Fibroblast of skin of left biceps (primary cell): ENCODE measurements at places on chromosomes 4 and X.
A peak's percentile ranks its signal among the peaks of the same experiment; 100 is the strongest.

DNA sequence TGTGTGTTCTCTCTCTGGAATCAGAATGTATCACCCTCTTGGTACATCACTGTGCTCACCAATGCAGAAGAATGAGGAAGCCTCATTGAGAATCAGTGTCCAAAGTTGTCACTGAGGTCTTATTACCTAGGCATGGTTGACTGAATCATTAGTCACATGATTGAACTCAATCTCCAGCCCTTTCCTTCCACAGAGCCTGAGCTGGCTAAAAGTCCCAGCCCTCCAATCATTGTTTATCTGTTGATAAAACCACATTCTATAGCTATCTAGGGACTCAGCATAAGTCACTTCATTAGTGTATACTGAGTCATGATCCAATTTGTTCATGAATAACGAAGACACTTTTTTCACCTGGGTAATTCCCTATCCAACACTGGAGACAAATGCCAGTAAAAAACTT is 396.8 kb downstream of the TRAM1L1 start:
- DNase-seq: no peak

DNA sequence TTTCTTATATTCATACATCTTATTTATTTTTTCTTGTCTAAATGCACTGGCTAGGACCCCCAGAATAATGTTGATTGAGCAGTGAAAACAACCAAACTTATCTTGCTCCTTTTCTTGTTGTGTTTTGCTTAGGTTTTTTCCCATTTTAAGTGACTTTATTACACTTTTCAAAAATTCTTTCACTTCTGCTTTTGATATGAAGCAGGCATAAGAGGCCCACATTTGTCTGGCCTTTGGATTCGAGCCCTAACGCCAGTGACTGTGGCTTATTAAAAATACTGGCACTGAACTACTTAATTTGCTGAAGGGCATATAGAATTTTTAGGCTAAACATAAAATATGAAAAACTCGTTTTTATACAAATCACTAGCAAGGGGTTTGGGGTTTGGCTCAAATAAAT is 197.0 kb downstream of the ASB9 start:
- DNase-seq: no peak

DNA sequence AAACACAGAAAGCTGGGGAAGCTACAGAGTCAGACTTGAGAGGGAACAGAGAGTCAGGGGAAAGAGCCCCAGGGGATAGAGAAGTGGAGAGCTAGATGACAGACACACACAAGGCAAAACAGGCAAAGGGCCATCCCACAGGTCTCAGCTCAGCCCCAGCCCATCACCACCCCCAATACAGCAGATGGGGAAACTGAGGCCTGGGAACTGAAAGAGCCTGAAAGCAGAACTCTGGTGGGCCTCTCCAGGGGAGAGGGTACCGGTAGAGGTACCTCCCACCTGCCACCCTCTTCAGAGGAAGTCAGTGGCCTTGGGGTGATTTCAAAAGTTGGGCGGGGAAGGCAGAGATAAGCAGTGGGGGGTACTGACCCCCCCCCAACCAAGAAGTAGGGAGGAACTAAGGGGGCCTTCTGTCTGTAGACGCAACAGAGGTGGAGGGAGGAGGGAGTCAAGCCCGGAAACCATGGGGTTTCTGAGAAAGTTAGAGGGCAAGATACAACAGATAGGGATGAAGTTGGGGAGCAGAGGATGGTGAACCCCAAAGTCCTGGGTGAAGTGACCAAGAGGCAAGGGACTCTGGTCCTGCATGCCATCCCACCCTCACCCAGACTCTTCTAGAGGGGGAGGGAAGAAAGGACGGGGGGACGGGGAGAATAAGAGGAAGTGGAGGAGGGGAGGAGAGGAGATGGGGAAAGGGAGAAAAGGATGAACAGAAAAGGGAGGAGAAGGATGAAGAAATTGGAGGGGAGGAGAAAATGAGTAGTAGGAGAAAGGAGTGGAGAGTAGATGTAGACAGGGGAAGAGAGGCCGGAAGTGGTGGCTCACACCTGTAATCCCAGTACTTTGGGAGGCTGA is 3.2 kb downstream of the GATA1 start:
- no peak for DNase-seq

DNA sequence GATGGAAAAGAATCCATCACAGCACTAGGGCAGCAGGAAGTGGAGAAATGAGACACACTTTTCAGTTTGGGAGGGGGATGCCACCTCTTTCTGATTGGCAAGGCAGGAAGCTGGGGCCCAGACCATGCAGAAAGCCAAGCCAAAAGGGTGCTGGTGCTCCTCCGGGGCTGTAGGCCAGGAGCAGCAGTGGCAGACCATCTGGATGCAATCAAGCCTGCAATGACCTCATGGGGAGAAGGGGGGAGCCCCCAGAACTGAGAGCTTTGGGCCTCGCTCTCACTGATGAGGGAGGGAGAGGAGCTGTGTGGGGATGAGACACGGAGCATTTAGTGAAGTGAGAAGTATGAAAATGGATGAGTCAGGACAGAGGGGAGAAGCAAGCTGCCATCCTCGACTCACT is 141.3 kb upstream of the NALF2 start:
- peak; percentile 70 for DNase-seq

DNA sequence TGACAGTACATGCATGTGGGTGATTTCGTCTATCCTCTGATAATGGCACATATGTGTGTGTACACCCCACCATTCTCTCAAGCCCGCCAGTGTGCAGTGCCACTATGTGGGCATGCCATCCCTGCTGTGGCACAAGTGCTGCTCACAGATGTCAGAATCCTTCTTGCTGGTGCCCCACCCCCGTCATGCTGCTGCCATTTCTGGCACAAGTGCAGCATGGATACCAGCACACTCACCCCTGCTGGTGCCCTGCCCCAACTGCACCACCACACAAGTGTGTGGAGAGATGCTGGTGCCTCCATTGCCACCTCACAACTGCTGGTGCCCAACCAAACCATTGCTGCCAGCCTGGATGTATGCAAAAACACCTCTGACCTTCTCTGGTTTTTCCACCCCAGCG is 1133.8 kb downstream of the TECRL start:
- no peak for DNase-seq

GRCh38 chrX:50100188-50100587 is 100.6 kb downstream of the AKAP4 start:
- no peak for DNase-seq

DNA sequence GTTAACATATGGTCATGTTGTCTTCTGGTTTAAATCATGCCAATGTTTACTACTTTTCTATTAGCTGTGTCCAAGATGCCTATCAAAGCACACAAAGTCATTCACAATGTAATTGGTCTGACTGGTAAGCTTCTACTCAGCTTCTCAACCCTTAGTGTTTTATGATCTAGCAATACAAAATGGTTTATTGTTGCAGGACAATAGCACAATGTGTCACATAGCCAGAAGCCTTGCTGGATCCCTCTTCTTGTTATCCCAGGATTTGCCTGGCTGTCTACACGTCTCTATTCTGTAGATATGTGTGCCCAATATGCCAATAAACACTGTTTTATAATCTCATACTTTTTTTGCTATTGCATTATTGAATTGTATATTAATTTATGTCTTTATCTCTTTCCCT is 1111.0 kb upstream of the AGA start:
- no peak for DNase-seq

- no peak for DNase-seq
These were observed 209.6 kb upstream of the MAGEB2 start for GRCh38 chrX:30005813-30006212.

DNA sequence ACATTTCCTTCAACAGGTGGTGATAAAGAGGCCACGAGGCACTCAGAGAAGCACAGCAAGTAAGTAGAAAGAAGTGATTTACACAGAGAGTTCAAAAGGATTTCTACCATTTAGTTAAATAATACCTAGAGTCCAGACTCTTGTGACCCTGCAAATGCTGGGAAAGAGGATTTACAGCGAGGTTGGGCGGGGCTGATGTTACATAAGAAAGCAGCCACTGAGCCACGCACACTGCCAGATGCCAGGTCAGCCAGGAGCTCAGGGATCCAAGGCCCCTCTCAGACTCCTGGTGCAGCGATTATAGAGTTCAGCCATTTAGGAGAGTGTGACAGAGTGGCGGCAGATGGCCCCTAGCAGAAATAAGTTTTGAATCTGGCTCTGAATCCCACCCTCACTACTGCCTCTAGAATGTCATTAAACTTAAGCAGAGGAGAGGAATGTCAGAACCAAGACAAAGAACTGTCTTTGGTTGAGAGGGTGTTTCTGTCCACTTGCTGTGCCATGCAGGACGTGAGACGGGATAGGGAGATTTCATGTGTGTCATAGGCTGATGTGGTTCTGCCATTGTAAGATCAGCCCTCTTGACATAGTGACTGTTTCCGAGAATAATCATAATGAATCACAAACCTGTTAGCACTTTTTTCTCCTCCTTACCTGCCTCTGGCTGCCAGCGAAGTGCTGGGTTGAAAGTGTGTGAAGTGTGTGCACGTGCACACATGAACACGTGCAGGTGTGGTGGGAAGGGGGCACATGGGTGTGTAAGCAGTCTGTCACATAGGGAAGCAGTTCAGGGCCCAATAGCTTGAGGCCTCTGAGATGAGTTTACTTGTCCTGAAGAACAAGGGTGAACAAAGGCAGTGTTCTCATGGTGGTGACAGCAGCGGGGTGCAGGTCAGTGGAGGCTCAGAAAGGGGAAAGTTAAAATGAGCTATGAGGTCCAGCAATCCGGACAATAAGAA is 50.1 kb downstream of the MFAP3L start:
- DNase-seq: no peak

DNA sequence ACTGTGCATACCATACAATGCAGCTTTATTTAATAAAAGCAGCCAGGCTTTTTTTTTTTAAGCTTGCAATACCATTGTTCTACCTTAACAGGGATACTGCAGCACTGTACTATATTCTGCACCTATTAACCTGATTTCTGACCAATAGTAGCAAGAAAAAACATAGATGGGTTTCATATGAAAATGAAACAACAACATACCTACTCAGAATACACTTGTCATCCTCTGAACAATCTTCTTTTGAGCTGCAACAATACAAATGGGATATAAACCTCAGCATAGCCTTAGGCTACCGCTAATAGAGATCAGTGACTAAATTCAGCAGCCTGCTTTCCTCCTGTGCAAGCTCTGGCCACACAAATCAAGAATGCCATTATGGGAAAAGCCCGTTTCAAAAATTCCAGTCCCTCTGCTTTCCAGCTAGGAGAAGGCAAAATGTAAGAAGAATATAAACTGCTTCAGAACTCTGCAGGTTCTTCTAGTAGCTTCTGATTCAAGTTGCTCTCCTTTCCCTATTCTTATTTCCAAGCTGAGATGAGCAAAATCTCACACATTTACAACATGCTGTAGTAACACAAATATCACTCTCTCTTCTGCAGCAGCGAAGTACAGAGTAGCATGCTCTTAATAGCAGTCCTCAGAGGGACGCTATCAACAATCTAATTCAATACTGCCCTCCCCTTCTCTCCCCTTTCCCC is 143.4 kb downstream of the KLHL13 start:
- no peak for DNase-seq

DNA sequence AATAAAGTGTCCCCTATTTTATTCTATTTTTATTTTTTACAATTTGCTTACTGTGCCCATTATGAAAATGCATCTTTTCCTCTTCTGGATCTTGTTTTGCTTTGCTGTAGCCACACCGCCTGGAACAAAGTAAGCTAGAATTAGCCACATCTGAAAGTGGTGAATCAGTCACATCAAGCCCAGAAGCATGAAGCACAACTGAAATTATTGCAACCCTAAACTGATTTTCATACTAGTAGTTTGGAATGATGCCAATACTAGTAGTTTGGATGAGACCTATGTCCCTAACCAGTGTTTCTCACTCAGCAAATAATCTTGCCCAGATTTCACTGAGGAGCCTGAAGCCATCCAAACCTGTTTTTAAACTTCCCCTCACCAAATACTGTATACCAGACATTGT is 303.0 kb downstream of the EPHA5 start:
- no peak for DNase-seq

- DNase-seq: no peak
These were observed 90.0 kb downstream of the KLHL13 start for GRCh38 chrX:118026631-118027030.

GRCh38 chrX:638482-639131 is 8.0 kb downstream of the SHOX start:
- no peak for DNase-seq

DNA sequence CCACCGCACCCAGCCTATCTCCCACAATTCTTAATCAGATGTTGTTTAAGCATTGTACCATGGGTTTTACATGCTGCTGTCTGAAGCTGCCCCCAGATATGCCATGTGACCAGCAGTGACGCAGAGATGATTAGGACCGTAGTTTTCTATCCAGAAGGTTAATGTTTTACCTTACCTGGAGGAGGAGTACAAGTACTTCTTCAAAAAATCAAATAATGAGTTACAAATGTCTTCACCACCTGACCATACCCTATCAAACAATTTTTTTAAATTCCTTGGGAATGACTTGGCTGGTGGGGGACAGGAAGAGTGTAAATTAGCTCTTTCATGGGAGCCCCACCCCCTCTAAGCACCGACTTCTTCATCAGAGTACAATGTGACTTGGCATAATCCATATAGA is 16.2 kb upstream of the SGMS2 start:
- DNase-seq: no peak

GRCh38 chr4:3630598-3631543 is 98.6 kb upstream of the LRPAP1 start:
- no peak for DNase-seq

DNA sequence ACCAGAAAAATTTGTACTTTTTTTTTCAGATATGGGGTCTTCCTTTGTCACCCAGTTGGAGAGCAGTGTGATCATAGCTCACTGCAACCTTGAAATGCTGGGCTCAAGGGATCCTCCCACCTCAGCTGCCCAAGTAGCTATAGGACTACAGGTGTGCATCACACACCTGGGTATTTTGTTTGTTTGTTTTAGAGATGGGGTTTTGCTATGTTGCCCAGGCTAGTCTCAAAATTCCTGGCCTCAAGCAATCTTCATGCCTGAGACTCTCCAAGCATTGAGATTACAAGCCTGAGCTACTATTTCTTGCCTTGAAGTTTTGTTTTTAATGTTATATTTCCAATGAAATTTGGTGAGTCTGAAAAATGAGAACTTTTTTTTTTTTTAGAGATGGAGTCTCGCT is 847.8 kb downstream of the TRIML1 start:
- DNase-seq: no peak

DNA sequence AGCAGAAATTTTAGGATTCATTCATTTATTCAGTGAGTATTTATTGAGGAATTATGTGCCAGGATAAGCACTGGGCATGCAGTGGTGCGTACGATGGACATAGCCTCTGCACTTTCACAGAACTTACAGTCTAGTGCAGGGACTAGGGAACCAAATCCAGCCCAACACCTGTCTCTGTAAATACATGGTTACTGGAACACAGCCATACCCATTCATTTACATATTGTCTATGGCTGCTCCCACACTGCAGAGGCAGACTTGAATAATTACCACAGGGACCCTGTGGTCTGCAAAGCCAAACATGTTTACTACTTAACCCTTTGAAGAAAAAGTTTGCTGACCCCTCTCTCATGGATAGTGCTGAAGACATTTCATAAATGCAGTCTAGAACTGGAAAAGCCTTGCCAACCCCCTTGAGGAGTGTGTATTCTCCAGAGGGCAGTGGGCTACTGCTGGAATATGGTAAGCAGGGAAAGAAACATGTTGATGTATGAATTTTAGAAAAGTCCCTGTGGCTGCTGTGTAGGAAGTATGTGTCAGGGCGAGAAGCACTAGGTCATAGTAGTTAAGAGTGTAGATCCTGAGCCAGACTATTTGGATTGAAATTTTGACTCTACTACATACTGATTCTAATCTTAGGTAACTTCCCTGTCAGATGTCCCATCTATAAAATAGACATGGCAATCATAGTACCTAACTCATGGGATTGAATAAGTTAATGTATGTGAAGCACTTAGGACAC is 75.5 kb downstream of the GALNT7 start:
- no peak for DNase-seq

GRCh38 chr4:6720202-6720699 is 4.3 kb downstream of the BLOC1S4 start:
- DNase-seq: peak; percentile 12

- no peak for DNase-seq
These were observed 35.5 kb upstream of the SLC4A4 start for GRCh38 chr4:71303287-71303686.
